ENCODE measurements at places on chromosomes 6 and 20.

DNA sequence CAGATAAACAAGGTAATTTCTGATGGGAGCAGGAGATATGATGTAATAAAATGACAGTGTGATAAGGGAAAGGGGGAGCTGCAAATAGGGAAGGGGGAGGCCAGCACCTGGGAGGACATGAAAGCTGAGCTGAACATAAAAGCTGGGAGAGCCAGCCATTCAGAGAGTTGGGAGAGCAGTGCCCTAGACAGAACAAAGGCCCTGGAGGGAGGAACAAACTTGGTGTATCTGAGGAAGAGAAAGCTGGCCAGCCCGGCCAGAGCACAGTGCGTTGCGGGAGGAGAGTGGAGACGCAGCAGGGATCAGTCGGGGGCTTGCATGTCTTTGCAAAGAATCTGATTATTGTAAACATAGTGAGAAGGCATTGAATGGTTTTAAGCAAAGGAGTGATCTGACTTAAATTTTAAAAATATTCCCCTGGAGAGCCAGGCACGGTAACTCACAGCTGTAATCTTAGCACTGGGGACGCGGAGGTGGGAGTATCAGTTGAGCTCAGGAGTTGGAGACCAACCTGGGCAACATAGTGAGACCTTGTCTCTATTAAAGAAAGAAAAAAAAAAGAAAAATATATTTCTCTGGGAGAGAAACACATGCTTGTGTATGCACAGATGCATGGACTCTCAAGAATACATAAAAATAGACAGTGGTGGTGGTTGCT, 318.2 kb downstream of the ZFAND3 start:
- DNase-seq, result no peak

- DNase-seq, result peak; percentile 71
Observed at GRCh38 chr6:108782179-108783041, 65.8 kb upstream of the ARMC2 start.

DNA sequence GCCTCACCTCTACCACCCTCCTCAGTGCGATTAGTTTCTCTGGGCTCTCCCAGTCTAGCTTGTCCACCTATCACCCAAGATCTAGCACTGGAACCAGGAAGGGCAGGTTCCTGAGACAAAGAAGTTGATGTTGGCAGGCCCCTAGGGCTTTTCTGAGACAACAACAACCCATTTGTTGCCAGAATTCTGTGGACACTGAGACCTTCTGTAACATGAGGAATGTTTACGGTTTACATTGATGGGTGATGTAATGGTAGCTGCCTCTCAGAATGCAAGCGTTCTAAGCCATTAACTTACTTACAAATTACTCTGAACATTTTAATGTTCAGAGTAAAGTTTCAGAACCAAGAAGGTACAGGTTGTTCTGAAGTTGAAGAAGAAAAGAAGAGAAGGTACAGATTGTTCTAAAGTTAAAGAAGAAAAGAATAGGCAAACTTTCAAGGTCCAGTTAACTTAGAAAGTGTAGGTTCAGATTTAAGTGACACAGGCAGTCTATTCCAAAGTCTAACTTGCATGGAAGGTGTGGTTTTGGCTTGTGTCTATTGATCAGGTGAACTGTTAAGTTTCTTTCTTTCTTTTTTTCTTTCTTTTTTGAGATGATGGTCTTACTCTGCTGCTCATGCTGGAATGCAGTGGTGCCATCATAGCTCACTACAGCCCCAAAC, 3.7 kb upstream of the MED23 start:
- DNase-seq, result no peak

DNA sequence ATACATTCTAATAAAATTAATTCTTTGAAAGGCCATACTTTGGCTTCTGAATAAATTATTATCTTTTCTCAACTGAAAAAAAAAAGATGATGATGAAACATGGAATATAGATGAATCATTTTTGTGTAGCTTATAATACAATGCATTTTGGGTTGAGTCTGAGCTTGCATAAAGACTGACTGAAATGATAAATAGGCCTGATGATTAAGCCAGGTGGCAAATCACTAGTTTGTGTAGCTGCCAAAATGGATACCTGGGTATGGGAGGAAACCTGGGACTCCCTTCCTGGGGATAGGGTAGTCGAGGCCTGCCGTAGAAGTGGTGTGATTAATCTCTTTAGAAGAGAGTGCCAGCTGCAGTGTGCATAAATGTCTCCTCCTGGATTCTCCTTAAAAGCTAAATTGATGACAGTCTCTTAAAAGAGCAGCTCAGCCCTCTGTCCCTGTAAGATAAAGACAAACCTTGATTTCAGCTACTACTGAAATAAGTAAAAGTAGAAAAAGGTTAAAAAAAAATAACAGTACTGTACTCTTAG, 275.1 kb downstream of the GRIK2 start:
- no peak for DNase-seq

DNA sequence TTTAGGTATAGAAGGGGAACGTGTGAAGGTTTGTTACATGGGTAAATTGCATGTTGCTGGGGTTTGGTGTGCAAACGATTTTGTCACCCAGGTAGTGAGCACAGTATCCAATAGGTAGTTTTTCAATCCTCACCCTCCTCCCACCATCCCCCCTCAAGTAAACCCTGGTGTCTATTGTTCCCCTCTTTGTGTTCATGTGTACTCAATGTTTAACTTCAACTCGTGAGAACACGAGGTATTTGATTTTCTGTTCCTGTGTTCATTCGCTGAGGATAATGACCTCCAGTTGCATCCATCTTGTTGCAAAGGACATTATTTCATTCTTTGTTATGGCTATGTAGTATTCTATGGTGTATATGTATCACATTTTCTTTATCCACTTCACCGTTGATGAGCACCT, 11.6 kb upstream of the VNN1 start:
- DNase-seq, result no peak

GRCh38 chr6:169841907-169842606, 90.6 kb downstream of the ERMARD start:
- no peak for DNase-seq

DNA sequence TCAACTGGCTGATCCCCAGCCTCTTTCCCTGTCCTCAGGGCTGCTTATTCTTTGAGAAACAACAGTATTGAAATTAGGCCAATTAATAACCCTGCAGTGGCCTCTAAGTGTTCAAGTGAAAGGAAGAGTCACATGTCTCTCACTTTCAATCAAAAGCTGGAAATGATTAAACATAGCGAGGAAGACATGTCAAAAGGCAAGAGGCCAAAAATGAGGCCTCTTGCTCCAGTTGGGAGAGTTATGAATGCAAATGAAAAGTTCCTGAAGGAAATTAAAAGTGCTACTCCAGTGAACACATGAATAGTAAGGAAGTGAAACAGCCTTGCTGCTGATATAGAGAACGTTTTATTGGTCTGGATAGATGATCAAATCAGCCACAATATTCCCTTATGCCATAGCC, 131.5 kb downstream of the MACROD2 start:
- DNase-seq, result no peak

DNA sequence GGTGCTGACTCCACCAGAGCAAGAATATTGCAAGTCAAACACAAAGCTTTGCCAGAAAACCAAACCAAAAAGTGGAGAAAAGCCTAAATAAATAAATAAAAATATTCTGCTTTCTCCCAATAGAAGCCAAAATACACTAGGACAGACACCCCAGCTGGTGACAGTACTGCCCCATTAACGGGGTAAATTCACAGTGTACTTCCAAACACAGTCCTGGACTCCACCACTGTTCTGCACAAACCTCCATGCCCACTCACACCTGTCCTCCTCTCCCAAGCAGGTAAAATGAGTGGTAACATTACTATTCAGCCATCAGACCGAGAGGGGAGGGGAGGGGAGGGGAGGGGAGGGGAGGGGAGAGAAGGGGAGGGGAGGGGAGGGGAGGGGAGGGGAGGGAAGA, 70.7 kb downstream of the RALGAPA2 start:
- no peak for DNase-seq

DNA sequence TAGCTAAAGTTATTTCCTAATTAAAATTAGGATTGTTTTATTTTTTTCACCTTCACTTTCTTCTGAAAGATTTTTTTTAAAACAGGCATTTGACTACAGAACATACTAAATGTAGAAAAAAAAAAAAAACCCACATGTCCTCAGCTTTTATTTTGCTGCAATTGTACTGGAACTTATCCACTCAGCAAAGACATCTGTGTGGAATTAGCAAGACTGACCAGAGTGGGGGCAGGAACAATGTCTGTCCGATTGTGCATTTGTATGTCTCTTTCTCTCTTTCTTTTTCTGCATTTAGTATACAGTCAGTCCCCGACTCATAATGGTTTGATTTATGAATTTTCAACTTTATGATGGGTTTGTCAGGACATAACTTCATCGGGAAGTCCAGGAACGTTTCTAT, 77.3 kb downstream of the CHD6 start:
- DNase-seq, result no peak

DNA sequence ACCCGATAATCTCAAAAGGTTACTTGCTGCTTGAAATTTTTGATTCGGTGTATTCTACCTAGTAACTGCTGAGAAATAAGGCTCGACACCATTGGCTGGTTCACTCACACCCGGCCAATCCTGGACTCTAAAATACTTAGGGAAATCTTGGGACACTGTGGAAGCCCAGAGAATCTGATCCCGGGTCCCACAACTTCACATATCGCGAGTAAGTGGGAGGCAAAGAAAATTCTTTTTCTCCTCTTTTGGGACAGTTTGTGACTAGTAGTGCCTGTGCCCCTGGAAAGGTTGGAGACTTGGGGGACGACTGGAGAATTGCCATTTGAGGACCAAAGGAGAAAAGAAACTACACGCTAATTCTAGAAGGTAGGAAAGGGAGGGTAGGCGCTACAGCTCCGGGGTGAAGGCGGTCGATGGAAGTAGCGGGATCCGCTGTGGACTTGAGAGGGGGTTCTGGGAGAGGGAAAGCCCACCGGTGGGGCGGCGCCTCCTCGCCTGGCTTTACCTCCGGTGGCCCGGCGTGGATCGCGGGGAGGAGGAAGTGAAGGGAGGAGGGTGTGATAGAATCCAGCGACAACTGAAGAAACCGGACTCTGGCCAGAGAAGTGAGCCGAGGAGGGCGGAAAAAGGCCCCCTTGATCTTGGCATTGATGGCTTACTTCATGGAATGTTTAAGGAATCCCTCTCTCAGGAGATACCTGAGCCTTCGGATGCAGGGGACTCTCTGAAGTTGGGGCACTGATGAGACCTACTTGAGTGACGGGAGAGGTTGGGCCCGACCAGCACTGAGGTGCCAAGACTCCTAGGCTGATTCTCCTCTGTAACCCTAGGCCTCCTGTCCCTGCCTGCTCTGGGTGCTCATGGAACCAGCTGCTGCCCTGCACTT, 18.8 kb upstream of the BTN3A3 start:
- DNase-seq, result peak; percentile 17

GRCh38 chr6:168196881-168197635, 118.0 kb upstream of the FRMD1 start:
- DNase-seq, result no peak

DNA sequence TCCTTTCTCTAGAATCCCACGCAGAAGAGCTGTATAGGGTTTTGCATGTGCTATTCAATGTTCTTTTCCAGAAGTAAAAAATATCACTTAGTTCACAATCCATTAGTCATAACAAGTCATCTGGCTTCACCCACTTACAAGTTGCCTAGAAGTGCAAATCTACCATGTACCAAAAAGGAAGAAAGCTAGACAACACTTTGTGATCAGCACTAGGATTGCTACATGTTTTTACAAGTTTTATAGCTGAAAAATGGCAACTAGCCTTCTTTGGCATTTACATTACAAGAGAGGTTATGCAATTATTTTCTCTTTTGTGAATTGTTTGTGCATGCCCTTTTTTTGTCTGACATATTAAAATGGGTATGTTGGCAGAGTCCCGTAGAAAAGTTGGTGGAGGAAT, 85.6 kb upstream of the PTPRK start:
- DNase-seq, result no peak

- DNase-seq, result no peak
Observed at GRCh38 chr6:167487749-167488664, 163.1 kb downstream of the TTLL2 start.

GRCh38 chr6:1952740-1953360, 292.6 kb downstream of the GMDS start:
- DNase-seq, result no peak

GRCh38 chr6:154384191-154384590, 27.6 kb upstream of the IPCEF1 start:
- DNase-seq, result no peak

DNA sequence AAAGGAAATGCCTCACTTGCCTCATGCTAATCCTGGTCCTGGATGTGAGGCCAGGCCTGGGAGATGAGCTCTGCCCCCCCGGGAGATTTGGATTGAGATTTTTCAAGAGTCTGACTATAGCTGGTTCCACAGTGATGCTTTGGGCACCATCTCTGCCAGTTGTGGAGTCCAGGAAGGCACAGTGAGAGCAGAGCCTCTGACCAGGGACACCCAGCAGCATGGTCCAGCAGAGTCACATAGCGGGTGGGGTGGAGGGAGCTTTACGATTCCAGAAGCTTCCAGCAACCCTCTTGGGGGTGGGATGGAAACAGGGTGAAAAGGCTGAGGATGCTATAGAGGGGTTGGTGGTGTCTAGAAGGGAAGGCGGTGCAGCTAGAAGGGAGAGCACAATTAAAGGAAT, 8.7 kb downstream of the SLC32A1 start:
- DNase-seq, result no peak

- DNase-seq, result no peak
Observed at GRCh38 chr20:62132421-62132820, 10.1 kb downstream of the LSM14B start.

DNA sequence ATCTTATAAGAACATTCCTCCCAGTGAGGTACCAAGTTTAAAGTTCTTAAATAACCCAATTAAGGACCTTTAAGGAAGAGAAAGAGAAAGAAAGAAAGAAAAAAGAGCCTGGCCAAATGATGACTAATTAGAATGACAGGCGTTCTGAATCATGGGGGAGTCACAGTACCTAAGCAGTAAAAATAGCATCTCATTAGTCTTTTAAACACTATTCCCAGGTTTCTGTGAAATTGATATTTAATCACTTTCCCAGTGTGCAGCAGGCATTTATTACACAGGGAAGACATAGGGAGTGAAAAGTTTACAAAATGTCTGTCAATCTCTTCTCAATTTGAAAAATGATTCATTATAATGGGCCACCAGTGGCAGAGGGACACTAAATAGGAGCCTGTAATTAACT, 251.4 kb upstream of the MANEA start:
- no peak for DNase-seq

- no peak for DNase-seq
Observed at GRCh38 chr20:62689861-62690260, 18.8 kb upstream of the NTSR1 start.

GRCh38 chr20:39025883-39026282, 63.7 kb downstream of the DHX35 start:
- DNase-seq, result no peak

GRCh38 chr6:20755631-20756030, 221.4 kb downstream of the CDKAL1 start:
- no peak for DNase-seq

- DNase-seq, result no peak
Observed at GRCh38 chr6:54718541-54719023, 128.0 kb upstream of the FAM83B start.

DNA sequence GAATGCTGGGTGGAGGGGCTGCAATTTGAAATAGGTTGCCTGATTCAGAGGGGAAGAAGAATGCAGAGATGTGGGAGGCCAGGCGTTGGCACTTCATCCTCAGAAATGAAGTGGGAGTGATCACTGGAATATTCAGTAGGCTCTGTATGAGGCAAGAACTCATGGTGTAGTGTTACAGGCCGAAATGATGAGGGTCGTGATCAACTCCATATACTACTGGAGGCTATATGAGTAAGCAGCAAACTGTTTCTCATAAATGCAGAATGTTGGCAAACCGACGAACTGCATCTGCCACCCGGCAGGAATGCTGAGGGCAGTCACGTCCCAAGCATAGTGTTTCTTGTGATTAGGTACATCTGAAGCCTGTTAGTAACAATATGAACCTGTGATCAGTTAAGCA, 12.7 kb downstream of the KCNS1 start:
- DNase-seq, result no peak

- no peak for DNase-seq
Observed at GRCh38 chr6:139644821-139645220, 270.4 kb upstream of the CITED2 start.
